ENCODE measurements at places on chromosomes 16 and 17.

GRCh38 chr17:59641799-59642484, 22.2 kb downstream of the CLTC start:
- DNase-seq = no peak

DNA sequence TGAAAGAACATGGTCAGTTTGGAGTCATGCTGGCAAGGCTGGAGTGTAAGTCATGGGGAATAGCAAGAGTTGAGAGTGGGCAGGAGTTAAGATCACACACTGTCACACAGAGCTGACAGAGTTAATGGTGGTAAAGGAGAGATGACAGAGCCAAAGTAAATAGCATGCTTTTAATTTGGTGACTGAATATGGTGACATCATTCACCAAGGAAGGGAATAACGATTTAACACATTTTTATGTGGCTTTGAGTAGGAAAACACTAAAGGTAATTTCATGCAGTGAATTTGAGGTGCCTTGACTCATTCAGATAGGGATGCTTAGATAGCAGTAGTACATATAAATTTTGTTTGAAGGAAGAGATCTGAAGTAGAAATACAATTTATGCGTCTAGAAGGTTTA, 42.1 kb downstream of the SYNRG start:
- DNase-seq = no peak

GRCh38 chr17:80294210-80294609, 33.6 kb downstream of the RNF213 start:
- no peak for DNase-seq

- no peak for DNase-seq
Observed at GRCh38 chr17:57484826-57485565, 228.7 kb downstream of the MSI2 start.

DNA sequence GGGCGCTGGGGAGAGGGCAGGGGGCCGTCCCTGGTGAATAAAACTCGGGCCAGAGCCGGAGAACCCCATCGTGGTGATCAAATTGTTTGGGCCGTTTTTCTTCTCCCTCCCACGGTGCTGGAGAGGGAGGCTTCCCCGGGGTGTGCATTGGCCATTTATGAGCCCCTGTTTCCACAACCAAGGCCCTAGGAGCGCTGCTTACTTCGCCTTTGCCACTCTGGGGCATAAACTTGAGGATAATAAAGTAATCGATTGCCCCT, 544 bp downstream of the CCP110 start:
- DNase-seq = no peak

- no peak for DNase-seq
Observed at GRCh38 chr16:51045186-51045585, 105.9 kb downstream of the SALL1 start.

- DNase-seq = no peak
Observed at GRCh38 chr16:10945065-10945787, 862 bp downstream of the CLEC16A start.

DNA sequence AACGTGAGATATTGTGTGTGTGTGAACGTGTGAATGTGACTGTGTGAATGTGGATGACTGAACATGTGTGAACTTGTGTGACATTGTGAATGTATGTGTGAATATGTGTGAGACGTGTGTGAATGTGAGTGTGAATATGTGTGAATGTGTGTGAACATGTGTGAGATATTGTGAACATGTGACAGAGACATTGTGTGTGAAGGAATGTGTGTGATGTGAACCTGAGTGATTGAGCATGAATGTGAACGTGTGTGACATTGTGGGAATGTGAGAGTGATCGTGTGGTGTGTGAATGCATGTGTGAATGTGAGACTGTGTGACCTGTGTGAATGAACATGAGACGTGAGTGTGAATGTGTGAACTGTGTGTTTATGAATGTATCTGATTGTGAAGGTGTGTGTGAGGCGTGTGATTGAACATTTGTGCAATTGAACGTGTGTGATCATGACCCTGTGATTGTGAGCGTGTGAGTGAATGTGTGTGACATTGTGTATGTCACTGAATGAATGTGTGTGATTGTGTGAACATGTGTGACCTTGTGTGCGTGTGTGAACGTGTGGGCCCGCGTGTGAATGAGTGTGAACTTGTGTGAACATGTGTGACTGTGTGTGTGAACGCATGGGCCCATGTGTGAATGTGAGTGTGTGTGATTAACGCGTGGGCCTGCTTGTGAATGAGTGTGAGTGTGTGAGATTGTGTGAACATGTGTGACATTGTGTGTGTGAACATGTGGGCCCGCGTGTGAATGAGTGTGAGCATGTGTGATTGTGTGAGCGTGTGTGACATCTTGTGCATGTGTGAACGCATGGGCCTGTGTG, 23.2 kb upstream of the GSE1 start:
- DNase-seq = no peak

GRCh38 chr17:72145962-72146361, 25.1 kb downstream of the SOX9 start:
- DNase-seq = no peak

GRCh38 chr16:6616746-6617145, 715.9 kb upstream of the RBFOX1 start:
- DNase-seq = no peak

DNA sequence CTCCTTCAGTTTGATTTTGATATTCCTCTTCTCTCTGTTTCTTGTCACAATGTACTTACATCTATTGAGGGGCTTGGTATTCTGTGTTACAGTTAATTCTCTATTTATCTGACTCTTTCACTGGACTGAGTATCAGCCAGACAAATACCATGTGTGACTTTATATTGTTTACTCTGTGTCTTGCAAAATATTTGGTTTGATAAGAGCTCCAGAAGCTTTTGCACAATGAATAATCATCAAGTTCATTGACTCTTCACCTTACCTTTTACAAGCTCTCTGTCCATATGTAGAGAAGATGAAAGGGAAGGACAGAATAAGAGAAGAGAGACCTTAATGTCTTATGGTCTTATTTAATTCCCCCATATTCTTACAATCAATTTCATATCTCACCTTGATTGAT, 877.7 kb upstream of the CDH8 start:
- no peak for DNase-seq

- no peak for DNase-seq
Observed at GRCh38 chr17:54536306-54536705, 364.3 kb upstream of the TOM1L1 start.

DNA sequence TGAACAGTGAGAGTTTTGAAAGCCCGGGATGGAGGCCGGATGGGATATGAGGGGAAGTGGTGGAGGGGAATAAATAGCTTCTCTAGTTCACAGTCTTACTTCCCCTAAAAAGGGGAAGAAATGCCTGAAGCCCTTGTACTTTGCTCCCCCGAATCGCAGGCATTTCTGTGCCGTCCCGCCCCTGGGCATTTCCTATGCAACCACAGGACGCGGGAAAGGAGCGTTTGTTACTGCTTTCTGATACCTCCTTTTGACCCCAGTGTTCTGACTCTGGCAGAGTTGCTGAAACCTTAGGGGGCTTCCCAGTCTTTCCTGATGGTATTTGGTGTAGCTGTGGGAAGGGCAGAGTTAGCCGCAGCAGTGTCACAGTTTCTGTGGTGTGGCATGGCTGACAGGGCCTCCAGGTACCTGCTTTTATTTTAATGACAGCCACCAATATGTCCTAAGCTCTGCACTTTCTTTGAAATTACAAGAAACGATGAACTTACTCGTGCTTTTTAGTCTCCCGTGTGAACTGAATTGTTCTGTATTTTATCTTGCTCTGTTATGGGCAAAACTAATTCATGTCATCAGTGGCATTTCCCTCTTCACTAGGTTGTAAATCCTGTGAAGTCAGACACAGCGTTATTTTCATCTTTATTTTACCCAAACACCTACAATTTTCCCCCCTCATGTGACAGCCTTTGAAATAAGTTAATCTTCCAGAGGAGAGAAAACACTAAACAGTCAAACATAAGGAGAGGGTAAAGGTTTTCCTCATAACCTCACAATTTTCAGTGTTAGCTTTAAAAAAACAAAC, 27.1 kb downstream of the USP10 start:
- no peak for DNase-seq

GRCh38 chr17:27544350-27545131, 86.4 kb upstream of the LGALS9 start:
- peak; percentile 63 for DNase-seq

DNA sequence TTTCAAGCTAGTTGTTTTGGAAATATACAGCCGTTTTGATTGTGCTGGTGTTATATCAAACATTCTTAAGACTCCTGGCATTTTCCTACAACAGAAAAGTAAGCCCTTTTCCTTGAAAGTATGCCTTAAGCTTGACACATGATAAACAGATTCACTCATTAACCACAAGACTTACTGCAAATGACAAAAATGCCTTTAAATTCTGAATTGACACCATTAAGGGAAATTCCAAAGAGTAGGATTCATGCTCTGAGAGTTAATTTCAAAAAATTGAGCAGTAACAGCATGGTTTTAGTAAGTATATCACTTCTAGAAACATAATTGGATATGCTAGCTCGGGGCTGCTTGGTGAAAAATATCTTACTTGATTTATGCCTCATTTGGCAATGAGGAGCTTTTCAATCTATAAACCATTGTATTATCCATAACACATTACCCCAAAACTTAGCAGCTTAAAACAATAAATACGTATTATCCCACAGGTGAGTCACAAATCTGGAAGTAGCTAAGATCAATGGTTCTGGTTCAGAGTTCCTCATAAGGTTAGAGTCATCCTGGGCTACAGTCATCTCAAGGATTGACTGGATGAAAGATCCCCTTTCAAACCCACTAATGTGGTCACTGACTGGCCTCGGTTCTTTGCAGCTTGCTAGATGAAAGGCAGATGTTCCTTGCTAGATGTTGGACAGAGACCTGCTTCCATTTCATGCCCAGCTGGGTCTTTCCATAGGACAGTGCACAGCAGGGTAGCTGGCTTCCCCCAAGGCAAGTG, 8.2 kb upstream of the PHAF1 start:
- DNase-seq = no peak

DNA sequence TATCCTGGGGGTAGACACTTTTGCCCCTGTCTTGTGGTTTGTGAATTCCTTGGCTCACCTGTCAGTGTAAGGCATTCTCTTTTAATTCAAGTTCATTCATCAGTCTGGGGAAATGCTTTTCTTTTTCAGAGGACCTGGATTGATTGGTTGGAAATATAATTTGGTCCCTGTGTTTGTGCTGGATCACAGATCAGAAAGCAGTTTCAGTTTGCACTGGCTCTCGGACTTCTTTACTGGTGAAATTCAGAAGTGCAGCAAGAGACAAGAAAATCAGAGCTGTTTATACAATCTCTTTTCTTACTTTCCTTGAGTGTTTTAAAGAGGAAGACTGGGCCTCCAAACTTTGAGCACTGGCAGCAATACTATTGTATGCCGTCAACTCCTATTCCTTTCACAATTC, 161.8 kb upstream of the KCNJ16 start:
- DNase-seq = no peak

GRCh38 chr17:2989855-2990254, 73.6 kb downstream of the OR1D5 start:
- DNase-seq = no peak

DNA sequence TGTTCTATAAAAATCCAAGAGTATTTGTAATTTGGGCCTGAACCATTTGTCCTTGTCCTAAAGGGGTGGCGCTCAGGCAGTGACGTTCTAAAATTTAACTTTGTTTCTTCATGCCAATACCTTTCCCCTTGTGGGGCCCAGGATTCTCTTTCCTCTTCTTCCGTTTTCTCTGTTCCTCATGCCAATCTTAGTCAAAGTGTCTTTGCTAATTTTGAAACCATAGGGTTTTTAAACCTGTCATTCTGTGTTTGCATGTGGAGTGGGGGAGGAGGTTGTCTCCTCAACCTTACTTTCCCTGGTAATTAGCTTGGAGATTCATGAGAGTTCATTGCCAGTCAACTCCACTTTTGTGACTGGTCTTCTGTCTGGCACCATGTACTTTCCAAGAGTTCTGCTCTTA, 337.1 kb downstream of the MAF start:
- DNase-seq = no peak

GRCh38 chr16:667113-667779, 686 bp upstream of the RHOT2 start:
- no peak for DNase-seq

GRCh38 chr16:3115561-3115960, 3.2 kb downstream of the ZNF205 start:
- no peak for DNase-seq

DNA sequence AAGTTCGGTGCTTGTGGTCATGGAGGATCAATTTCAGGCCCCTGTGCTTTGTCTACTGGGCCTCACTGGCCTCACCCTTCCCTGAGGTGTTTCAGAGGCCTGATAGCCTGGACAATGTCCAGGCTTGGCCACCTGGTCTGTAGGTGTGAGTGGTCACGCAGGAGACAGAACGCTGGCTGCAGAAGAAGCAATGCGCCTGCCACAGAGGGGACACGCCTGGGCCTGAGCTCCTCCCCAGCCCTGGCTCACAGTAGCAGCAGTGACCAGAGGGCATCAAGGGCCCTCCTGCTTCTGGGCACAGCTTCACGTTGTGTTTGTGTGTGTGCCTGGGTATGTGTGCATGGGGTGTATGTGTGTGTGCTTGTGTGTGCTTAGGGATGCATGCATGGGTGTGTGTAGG, 1.9 kb upstream of the PITPNM3 start:
- no peak for DNase-seq

- DNase-seq = peak; percentile 24
Observed at GRCh38 chr17:56593646-56594319, at the start of gene NOG. NOG (plus strand) TSS chr17:56593699; CDS start chr17:56594224, 525 bp downstream.

- DNase-seq = peak; percentile 58
Observed at GRCh38 chr17:8954339-8954738, 11.2 kb downstream of the PIK3R5 start.

DNA sequence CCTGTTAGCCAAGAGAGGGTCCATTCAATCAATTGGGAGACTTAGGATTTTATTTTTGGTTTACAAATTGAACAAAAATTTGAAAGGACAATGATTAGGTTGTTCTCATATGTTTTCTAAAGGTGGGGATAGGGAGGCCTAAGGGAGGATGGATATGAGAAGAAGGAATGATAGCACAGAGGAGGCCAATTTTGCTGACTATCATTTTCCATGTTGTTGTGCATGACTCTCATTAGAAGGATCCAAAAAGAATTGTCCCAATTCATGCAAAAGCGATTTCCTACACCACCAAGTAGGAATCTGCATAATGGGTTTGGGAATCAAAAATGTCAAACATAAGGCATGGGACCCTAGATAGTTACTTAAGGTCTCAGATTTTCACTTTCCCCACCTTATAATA, 524.8 kb downstream of the KIF2B start:
- DNase-seq = no peak

- no peak for DNase-seq
Observed at GRCh38 chr17:10527419-10527818, 9.1 kb upstream of the MYH1 start.

- DNase-seq = peak; percentile 48
Observed at GRCh38 chr17:63881935-63882601, at the start of gene GH2. GH2 (minus strand) TSS chr17:63881944; CDS start chr17:63881801, 143 bp downstream.

All from activated T-helper 2 cell treated with anti-CD3 and anti-CD28 coated beads, Interferon-gamma antibody, Interleukin-2, Interleukin-4, amounts not matched to agents 10 μg/mL and 5 μg/mL and 100 μg/mL, durations not matched to agents 14 hours and 24 hours and 36 hours (primary cell).